ENCODE measurements at places on chromosomes 1 and 21.

- no peak for DNase-seq
These were observed 46.6 kb downstream of the S1PR1 start for GRCh38 chr1:101283443-101283842.

GRCh38 chr1:44290250-44291094 is 64.6 kb downstream of the ERI3 start:
- DNase-seq = no peak

DNA sequence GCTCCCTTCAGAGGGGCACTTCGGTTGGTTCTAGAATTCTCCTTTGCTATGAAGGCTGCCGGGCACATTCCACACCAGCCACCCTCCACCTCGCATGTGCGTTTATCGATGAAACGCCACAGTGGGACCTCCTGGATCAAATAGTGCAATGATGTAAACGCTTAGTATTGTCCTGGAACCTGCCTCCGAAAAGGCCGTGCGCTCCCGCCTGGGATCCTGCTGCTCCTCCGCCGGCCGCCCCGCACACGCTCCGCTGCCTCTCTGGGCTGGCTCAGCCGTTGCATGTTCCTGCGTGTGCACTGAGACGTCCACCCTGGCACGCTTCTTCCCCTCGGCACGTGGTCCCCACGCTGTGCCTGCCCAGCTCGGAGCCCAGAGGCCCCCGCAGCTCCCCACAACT is 4.0 kb upstream of the TNFRSF14 start:
- no peak for DNase-seq

GRCh38 chr21:38249256-38249655 is 7.5 kb upstream of the KCNJ15 start:
- no peak for DNase-seq

GRCh38 chr1:201013991-201014815 is 9.3 kb downstream of the KIF21B start:
- no peak for DNase-seq

DNA sequence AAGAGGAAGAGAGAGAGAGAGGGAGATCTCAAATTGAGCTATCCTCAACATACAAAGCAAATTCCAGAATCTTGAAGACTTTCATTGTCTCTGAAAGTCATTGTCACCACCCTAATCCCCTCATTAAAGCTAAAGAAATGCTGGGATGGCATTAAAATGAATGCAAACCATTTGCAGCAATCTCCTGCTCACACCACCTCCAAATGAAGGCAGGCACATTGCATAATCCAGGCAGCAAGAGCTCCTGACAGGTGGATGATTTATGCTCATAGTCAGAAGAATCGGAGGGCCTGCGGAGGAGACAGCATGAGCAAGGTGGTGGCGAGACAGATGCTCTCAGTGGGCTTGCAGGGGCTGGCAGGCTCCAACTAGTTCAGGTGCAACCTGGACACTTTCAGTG is 90.2 kb downstream of the ESRRG start:
- no peak for DNase-seq

DNA sequence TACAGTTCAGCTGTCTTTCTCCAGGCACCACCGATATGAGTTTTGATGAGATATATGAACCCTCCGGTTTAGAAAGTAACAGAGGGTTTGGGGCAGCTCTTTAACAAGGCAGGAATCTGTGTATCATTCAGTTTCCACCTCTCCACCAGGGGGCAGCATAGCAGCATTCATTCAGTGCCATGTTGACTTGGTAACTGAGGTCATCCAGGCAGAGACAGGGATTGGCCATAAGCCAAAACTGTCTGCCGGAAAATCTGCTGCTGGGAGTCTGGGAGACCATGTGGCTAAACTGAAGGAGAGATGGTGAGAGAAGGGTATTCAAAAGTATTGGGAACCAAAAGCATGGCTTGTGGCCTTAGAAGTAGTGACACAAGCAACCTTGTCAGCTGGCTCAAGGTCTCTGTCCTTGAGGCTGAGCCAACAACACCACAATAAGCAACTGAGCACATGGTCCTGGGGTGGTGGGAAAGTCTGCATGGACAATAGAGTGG is 98.5 kb downstream of the LMX1A start:
- peak; percentile 94 for DNase-seq

DNA sequence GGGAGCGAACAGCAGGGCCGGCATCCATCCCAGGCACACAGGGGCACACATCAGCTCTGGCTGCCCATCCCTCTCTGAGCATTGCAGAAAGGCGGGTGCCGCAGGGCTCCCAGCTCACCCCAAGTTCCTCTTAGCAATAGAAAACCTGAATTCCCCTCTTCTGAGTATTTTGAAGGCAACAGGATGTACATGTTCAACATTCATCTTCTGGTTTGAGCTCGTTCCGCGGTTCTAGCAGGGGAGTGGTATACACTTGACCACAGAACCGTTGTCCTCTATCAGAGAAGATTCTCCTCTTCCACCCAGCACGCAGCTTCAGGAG is 23.6 kb downstream of the ACTA1 start:
- DNase-seq = no peak

- no peak for DNase-seq
These were observed 31.0 kb downstream of the NCAM2 start for GRCh38 chr21:21029164-21029563.
